ENCODE measurements at places on chromosomes 3 and 15.

DNA sequence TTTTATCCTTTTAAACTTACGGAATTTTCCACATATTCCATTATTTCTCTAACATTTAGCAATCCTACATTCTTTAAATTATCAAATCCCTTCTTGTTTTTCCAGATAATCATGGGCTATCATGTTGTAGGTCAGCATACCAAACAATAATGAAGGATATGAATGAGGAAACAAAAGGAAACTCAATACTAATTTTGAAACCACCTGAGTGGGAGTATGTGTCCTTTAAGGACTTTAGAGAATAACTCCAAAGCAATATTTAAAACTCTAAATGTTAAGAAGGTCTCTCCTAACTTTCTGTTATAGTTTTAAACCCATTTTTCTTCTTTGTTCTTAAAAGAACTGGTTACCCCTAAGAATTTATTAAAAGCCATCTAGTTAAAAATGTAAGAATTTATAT, 43.0 kb downstream of the TP53BP1 start:
- no peak for DNase-seq

GRCh38 chr15:68900027-68900426, 30.3 kb upstream of the SPESP1 start:
- DNase-seq = no peak

DNA sequence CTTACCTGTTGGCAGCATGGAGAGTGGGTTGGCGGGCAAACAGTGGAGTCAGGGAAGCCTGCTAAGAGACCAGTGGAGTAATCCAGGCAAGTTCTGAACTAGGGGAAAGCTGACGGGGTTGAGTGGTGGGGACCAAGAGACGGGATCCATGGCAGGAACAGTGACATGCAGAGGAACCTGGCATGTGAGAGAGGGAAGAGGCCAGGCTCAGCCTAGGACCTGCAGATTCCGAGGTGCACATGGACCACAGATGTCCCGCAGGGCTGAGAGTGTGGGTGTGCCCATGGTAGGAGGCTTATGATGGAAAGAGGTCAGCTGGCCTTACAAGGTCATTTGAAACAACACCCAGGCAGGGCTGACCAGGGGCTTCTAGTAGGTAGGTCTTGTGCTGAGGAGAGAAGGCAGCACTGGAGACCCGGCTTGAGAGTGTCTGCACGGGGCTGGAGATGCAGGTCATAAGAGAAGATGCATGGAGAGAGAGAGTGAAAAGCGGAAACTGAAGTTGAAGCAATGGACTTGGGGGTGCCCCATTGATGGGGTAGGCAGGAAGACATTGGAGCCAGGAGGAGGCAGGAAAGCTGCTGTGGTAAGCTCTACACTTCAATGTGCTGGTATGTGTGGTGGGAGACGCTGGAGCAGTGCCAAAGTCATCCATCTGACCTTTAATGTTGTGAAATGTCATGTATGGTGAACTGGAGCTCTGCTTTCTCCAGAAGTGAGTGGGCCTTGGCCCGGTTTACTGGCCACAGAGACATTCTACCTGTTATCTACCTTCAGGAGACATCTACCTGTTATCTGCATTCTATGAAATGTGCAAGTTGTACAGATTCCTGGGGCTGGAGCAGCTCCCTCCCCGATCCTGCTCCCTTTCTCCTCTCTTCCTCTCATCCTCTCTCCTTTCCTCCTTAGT, 4.6 kb downstream of the SPSB4 start:
- DNase-seq = no peak

DNA sequence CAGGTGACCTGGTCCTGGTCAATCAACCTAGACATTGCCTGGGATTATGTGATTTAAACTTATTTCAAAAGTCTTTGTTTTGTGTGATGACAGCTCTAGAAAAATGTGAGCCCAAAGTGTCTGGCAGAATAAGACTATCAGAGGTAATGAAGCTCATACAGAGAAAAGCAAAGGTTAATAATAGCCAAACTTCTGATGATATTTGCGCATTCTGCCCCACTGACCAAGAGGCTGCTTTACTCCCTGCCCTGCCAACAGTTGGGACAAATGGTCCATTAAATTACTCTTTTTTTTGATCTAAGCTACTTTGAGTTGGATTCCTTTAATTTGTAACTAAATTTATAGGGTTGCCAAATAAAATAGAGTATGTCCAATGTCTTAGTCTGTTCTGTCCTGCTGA, 911.2 kb downstream of the MCTP2 start:
- DNase-seq = no peak

Data from stimulated activated CD4-positive, alpha-beta T cell treated with anti-CD3 and anti-CD28 coated beads, Interleukin-1b, Interleukin-23, amount 100 ng/mL, for 1 hour (primary cell).